ENCODE measurements at places on chromosomes 7 and 10. TPM values are rescaled to one million over a fixed set of nuclear protein-coding genes. Genes with fewer than 3 reads are reported as not detected.

- no peak for DNase-seq
Observed at GRCh38 chr7:23863209-23863787, 153.3 kb downstream of the STK31 start.

DNA sequence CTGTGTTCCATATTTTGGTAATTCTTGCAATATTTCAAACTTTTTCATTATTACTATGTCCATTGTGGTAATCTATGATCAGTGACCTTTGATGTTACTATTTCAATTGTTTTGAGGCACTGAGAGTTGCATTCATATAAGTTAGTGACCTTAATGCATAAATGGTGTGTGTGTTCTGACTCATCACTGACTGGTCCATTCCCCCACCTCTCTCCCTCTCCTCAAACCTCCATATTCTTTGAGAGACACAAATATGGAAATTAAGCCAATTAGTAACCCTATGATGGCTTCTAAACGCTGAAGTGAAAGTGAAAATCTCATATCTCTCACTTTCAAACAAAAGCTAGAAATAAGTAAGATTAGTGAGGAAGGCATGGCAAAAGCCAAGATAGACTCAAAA is 739.6 kb downstream of the CCSER2 start:
- no peak for DNase-seq

DNA sequence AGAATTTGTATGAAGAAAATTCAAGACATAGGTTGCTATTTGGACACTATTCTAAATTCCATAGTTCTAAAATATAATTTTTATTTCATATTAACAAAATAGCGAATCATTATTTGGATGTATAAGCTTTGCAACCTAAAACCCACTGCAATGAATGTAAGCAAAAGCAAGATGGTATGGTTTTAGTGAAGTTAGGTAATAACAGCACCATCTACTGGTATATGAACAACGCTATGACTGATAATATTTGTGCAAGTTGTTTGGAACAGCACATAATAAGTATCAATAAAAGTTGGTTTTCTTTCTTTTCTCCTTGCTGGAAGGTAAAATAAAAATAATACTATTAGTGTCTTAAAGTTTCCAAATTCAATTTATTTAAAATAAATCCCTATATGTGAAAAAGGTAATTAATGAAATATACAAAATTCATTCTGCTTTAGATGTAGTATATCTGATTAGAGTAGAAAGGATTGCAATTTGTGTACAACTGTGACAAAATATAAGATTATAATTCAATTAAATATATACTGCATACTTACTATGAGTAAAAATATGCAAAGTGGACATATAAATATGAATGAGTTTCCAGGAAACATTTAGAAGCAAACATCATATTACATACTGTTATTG is 79.0 kb upstream of the LSM8 start:
- DNase-seq = no peak

GRCh38 chr7:97733276-97734161 is 1.6 kb downstream of the TAC1 start:
- DNase-seq = peak; percentile 75

GRCh38 chr7:42010751-42011150 is 226.3 kb downstream of the GLI3 start:
- DNase-seq = no peak

DNA sequence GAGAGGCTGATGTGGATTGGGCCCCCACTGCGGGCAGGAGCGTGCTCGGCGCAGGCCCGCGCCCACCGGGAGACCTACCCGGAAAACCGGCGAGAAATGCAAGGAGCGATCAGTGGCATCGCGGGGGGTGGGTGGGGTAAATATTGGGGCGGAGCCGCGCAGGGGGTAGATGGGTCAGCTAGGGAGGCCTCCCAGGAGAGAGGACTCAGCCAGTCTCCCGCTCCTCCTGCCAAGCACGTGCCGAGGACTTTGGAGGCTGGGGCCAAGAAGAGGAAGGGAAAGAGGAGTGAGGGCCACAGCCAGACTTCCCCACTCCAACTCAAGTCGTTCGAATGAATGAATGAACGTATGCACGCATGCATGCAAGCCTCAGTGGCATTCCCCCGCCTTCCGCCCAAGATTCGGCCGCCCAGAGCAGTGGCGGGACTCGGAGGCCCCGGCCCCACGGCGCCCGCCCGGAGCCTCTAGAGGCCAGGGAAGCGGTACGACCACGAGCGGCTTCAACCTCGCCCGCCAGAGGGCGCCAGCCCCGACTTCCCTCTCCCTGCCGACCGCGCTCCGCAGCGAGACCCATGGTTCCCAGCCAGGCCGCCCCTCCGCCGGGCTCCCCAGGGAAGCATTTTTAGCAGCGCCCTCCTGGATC is 3.6 kb downstream of the NPM3 start:
- peak; percentile 96 for DNase-seq

GRCh38 chr7:75635036-75635435 is 103.7 kb downstream of the HIP1 start:
- DNase-seq = no peak

DNA sequence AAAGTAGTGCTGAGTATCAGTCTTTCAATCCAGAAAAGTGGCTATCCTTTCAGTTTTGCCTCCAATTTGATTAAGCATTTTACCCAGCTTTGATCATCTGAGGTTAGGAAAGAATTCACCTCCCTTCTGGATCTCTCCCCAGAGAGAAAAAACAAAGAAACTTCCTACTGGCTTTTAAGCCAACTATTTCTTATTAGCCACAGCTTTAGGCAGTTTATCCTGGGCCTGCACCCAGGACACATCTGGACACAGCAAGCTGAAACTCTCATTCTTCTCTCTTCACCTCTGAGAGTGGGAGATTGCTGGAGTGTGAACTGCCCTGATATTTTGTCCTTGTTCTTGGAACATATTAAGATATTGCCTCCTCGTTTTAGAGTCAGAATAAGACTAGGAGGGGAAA is 43.5 kb upstream of the LSM8 start:
- DNase-seq = no peak

GRCh38 chr10:5949009-5949759 is 28.2 kb downstream of the IL15RA start:
- peak; percentile 81 for DNase-seq

- DNase-seq = no peak
Observed at GRCh38 chr10:13993673-13994089, 337.0 kb downstream of the FRMD4A start.

- DNase-seq = no peak
Observed at GRCh38 chr7:70544016-70544415, 587.9 kb upstream of the GALNT17 start.

GRCh38 chr7:5708271-5708670 is 73.2 kb downstream of the RNF216 start:
- no peak for DNase-seq

DNA sequence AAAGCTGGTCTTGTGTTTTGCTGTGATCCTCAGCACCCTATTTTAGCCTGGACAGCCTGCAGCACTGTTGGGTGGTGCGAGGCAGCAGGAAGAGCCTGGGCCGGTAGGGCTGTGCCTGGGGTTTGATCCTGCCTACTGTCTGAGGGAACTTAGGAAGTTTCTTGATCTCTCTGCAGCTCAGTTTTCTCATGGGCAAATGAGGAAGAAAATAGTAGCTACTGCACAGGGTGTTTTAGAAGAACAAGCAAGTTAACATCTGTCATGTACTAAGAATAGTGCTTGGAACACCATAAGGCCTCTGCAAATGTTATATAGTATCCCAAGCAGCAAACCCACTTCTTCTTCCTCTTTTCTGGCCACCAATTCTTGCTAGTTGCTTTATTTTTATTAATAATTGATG is 12.0 kb upstream of the AGR2 start:
- no peak for DNase-seq

DNA sequence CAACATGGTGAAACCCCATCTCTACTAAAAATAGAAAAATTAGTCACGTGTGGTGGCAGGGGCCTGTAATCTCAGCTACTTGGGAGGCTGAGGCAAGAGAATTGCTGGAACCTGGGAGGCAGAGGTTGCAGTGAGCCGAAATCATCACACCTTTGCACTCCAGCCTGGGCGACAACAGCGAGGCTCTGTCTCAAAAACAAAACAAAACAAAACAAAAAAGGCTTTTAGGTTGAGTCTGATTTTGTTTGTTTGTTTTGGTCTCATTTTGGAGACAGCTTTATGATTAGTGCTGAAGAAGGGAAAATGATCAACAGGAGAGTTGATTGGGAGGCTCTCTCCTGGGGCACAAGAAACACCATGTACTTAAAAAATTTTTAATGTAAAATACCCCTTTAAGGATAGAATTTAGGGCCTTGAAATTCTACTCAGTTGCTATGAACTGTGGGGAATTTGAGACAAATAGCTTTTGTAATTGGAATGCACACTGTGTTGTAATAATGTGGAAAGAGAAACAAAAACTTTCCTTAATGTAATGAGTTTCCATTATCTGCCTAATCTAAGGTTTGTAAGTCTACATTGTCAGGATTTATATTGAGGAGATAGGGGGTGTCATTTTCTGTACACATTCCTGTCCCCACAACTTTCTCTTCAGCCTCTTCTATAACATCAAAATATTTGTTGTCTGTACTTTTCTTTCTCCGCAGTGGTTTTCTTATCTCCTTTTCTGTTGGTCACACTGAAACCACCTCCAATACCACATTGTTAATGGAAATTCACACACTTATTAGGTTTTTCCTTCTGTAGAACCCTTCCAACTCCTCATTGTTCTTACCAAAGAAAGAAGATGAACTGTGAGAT is 41.3 kb downstream of the ARID5B start:
- DNase-seq = no peak

GRCh38 chr10:132326925-132327324 is 5.1 kb upstream of the LRRC27 start:
- DNase-seq = no peak

GRCh38 chr10:63204667-63205391 is 71.7 kb downstream of the NRBF2 start:
- no peak for DNase-seq

DNA sequence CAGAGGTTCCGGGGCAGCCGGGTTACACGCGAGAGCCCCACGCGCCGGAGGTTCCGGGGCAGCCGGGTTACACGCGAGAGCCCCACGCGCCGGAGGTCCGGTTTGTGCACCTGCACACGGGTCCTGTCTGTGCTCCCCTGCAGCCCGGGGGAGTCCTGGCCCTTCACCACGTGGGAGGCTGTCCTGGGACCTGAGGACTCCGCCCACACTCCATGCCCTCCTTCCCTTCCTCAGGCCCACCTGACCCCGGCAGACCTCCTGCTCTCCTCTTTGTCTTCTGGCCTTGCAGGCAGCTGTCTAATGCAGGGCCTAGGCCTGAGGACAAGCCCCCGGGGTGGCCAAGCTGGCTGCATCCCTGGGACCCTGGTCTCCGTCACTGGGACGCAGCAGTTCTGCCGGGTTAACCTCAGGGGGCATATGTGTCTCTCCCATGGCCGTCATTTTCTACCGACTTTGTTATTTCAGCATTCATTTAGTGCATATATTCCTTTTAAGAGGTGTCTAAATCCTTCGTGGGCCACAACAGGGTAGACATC is 374.6 kb downstream of the DNAJB6 start:
- DNase-seq = peak; percentile 13

- DNase-seq = no peak
Observed at GRCh38 chr10:9443758-9444157, 1389.3 kb downstream of the GATA3 start.

- no peak for DNase-seq
Observed at GRCh38 chr10:121994429-121994941, 5.5 kb downstream of the TACC2 start.

Gene POLR2J
- total RNA-seq = 35.0 TPM

Gene VPS50
- 25.7 TPM for total RNA-seq

Gene MEOX2
- 31.7 TPM for total RNA-seq

Gene VKORC1L1
- total RNA-seq = 27.4 TPM

Gene DGKI
- 6.1 TPM for total RNA-seq

Gene GHRHR
- not detected for total RNA-seq

Gene PRRT4
- 1.2 TPM for total RNA-seq

Gene CLDN3
- total RNA-seq = not detected

Gene NEUROD6
- total RNA-seq = not detected

Gene CAMK2B
- total RNA-seq = 3.5 TPM

Gene NEURL1
- total RNA-seq = 0.48 TPM

Gene EPHB6
- total RNA-seq = 33.5 TPM
